Choroid plexus epithelial cell (primary cell): ENCODE measurements at places on chromosomes 13 and 19.

DNA sequence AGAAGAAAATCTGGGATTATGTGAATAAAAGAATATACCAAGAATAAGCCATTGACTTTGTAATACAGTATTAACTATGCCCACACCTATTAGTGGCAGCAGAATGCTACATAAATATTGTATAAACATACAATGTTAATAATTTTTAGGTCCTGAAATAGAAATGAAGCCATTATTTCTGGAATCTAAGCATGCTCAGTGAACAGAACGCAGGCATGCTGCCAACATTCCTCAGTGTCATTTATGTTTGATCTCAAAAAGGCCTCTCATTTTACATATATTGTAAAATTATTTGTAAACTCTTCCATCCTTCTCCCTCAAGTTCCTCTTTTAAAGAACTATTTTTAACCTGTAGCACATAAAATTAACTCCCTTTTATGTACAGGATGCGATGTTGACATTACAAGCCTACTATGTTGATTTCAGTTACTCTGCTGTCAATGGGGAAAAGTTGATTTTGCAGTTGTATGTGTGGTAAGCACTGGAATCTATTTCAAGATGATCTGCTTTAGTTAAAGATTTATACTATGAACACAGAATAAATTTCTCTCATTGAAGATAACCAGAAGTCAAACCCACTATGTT lies 118.8 kb downstream of the VWA8 start:
- DNase-seq: peak; percentile 82

- no peak for DNase-seq
Observed at GRCh38 chr13:99034333-99035085, 56.6 kb upstream of the DOCK9 start.

DNA sequence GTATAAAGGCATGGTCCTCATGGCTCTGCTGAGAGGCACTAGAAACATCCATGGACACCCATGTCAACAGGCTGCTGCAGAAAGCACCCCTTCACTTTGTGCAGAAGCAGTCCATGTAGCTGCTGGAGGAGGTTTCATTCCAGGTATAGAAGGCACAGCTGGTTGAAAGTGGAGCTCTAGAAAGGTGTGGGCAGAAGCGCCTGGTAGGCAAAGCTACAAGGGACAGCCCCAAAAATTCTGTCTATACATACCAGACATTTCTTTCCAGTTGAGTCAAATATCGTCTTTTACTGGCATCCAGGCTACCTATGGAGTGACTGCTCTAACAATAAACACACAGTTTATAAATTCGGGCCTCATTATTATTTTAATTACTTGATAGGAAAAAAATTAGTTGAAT lies 129.3 kb downstream of the ENOX1 start:
- DNase-seq: no peak

DNA sequence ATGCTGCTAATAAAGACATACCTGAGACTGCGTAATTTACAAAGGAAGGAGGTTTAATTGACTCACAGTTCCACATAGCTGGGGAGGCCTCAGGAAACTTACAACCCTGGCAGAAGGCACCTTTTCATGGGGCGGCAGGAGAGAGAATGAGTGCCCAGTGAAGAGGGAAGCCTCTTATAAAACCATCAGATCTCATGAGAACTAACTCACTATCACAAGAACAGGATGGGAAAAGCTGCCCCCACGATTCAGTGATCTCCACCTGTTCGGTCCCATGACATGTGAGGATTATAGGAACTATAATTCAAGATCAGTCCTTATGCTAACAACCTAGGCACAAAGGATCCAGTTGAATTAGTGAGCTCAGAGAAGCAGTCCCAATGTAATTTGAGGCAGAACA lies 59.4 kb downstream of the GPC6 start:
- DNase-seq: no peak

DNA sequence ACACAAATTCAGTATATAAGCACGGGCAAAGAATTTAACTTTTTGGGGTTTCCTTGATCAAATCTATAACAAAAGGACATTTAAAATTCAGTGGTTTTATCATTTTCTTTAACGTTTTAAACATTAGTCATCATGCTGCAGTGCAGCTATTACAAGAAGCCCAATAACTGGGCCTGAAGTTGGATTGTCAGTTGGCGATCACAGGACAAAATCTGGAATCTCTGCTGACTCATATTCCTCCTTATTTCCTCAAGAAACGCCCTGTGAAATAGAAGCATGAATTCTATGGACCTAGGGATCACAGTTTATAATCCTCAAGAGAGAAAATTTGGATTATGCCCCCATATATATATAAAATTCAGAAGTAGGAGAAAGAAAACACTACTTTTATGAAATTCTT lies 971.6 kb upstream of the MIR17HG start:
- DNase-seq: peak; percentile 22

DNA sequence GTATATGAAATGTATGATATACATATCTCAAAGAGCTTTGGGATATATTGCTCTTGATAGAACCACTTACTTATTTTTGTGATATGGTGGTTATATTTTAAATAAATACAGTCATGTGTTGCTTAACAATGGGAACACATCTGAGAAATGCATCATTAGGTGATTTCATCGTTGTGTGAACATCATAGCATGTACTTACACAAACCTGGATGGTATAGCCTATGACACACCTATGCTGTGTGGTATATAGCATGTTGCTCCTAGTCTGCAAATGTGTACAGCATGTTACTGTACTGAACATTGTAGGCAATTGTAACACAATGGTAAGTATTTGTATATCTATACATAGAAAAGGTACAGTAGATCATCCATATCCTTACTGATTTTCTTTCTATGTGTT lies 7.7 kb downstream of the RB1 start:
- DNase-seq: no peak
